Stimulated activated CD4-positive, alpha-beta T cell treated with anti-CD3 and anti-CD28 coated beads, Interleukin-12 subunit alpha, Interleukin-12 subunit beta, amount 100 ng/mL, for 24 hours (primary cell): ENCODE measurements at places on chromosomes 6 and 20.

DNA sequence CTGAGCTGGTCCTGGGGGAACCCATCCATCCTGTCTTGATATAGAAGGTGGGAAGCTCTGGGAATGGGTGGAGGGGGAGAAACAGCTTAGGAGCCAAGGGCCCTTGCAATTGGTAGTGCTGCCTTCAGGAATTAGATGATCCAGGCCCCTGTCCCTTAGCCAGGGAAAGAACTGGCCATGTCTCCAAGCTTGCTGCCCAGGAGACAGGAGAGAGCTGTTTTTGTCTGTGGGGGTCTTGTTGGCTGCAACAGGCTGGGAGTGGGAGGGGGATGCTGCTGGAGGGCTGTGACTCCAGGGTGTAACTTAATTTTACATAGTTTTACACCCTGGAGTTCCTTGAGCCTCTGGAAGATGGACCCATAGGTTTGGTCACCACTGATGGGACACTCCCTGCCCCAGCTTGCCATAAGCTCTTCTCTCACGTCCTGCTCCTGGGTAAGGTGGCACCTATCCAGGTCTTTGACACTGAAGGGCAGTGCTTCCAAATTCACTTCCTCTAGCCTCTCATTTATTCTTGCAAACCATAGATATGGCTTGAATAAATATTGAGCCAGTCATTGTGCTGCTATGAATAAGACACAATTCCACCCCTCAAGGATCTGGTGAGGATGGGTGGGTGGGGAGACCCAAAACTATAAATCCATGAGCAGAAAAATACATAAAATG is 16.8 kb downstream of the VEGFA start:
- no peak for DNase-seq

DNA sequence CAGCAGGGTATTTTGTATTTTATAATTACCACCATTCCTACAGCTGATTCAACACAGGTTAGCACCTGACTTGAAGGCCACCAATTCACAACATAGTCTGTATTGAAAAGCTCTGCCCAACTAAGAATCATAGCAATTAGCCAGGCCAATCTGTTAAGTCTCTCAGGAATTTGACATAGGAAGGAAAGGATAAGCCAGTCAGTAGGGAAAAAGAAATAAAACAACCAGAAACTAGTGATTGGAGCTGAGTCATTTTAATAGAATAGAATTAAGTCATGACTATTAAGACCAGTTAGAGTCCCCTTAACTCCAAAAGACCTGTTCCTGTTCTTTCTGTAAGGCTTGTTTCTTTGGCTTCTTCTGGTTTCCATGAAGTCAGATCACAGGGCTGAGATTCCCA is 8.1 kb downstream of the RANBP9 start:
- no peak for DNase-seq

DNA sequence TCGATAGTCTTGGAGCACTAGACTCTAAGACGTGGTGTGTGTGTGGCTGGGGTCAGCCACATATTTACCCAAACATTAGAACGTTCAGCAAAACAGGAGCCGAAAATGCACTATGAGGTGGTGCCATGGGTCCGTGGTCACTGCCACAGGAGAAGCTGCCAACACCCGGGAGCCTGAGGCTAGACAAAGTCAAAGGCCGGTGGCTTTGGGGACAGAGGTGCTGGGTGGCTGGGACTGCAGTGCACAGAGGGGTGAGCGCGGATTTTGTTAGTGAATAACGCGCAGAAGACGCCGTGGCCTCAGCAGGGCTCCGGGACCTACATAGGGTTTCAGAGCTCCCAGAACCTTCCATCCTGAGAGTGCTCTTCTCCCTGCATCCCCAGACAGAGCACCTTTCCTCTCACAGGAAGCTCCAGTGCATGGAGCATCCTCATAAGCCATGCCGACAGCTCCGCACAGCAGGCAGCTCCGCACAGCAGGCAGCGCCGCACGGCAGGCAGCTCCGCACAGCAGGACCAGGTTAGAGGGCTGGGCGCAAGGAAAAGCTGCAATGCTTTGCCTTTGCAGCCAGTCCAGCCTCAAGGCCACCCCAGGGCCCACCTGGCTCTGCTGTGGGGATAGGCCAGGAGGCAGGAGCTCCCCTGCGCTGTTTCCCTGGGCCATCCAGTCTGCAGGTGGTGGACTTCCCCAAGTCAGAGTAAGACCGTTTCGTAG is 304.1 kb downstream of the TAF4 start:
- DNase-seq, result no peak

DNA sequence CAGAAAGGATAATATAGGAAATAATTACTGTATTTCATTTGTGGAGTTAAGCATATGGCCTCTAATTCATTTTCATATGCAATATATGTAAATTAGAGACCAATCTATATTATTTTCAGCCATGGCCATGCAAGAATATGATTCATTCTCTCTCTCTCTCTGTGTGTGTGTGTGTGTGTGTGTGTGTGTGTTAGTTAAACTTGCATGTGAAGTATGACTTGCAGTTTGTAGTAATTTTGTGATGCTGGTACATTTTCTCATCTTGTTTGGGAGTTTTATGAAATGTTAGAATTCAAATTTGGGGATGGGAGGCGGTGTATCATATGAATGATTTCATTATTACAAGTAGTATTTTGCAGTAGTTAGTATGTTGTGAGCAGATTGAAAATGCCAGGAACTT is 74.8 kb downstream of the JARID2 start:
- no peak for DNase-seq

- DNase-seq, result no peak
Observed at GRCh38 chr20:56460459-56460858, 8.0 kb upstream of the RTF2 start.
